ENCODE measurements at places on chromosomes 3 and 15.

DNA sequence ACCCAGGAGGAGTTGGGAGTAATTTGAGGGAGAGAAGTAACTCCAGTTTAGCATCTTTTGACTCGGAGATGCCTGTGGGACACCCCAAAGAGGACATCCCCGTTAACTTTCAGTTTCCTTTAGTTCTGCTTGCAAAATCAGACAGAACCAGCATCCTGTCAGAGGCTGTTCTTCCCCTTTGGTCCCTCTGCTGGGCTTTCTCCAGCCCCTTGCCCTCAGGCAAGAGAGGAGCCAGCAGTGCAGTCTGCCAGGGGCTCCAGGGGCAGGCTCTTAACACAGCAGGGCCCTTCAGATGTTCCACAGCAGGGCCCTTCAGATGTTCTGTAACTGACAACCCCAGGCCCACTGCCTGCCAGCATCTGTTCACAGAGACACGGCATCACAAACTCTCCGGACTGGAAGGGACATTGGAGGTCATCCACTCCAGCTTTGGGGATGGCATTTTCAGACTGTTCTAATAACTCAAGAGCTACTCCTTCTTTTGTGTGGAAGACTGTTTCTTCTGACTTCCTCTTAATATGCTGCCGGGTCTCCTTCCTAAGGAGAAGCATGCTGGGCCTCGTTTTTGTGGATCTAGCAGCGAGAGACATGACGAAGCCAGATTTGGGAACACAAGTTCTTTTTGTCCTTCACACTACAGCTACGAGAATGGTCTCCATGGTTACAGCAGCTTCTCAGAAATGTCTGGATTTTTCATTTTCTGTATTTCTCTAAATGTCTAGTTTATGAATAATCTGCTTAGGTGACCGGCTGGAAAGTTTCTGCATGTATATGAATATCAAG lies 51.9 kb downstream of the KY start:
- DNase-seq, result no peak

- DNase-seq, result no peak
Measured at GRCh38 chr3:134802428-134803050, 7.5 kb downstream of the EPHB1 start.

DNA sequence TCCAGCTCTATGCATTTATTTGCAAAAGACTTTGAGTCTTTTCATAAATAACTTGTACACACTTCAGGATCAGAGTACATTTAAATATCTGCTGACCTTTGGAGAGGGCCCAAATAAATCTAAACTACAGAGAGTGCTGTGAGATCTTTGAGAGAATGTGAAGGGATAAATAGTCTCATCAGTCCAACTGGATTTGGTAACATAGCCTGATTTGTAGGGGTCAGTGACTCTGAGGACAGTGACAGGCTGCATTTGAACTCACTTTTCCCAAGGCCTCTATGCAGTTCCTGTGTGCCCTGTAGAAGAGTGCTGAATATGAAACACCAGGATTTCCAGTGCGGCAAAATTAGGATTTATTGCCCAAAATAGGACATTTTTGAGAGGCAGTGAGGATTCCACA lies 136.2 kb downstream of the ZPLD1 start:
- no peak for DNase-seq

GRCh38 chr3:106931904-106932303 lies 445.3 kb upstream of the CCDC54 start:
- DNase-seq, result no peak

DNA sequence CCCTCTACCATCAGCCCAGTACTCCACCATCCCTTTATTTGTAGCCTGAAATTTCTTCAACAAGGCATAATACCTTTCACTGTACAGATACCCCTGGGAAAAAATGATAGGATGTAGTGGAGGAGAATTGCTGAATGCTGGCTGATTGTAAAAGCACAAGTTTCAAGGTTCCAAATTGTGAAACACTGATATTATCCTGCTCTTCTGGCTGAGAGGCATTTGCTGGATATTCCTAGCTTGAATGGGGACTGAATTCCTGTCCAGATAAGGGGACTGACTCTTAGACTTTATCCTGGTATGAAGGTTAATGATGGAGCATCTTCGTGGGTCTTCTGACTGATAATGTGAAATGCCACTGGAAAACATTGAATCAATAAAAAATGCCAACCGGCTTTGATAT lies 9.0 kb upstream of the C3orf85 start:
- DNase-seq, result no peak

- no peak for DNase-seq
Measured at GRCh38 chr3:47849186-47849698, 46.3 kb downstream of the DHX30 start.

DNA sequence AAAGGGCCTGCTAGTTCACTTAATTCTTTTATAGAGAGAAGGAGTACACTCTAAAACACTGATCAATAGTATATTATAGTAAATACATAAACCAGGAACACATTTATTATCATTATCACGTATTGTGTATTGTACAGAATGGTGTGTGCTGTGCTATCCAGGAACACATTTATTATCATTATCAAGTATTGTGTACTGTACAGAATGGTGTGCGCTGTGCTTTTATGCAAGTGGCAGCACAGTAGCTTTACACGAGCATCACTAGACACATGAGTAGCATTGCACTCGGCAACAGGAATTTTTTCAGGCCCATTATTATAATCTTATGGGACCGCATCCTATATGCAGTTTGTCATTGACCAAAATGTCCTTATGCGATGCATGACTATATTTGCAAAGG lies 20.9 kb upstream of the MUC20 start:
- DNase-seq, result no peak

Measured in head of caudate nucleus (tissue), 42 donors.